Mesenteric fat pad (tissue), 1 donor: ENCODE measurements at places on chromosomes 7 and 10. TPM values are rescaled to one million over a fixed set of nuclear protein-coding genes. Genes with fewer than 3 reads are reported as not detected.

C10orf62 gene
- not detected for total RNA-seq

VWC2 gene
- total RNA-seq: not detected

VENTX gene
- 4.0 TPM for total RNA-seq

DENND11 gene
- 18.2 TPM for total RNA-seq

CACNA2D1 gene
- 33.5 TPM for total RNA-seq
